ENCODE measurements at places on chromosomes 12 and 14. TPM values are rescaled to one million over a fixed set of nuclear protein-coding genes. Genes with fewer than 3 reads are reported as not detected.

Gene TCL1B
- total RNA-seq: not detected

Gene RASAL1
- not detected for total RNA-seq

Gene TEX52
- total RNA-seq: not detected

Gene B4GALNT1
- 0.18 TPM for total RNA-seq

Gene HHIPL1
- 6.5 TPM for total RNA-seq

Gene PAWR
- total RNA-seq: 41.3 TPM

Gene PLEKHH1
- total RNA-seq: not detected

Gene SLC7A8
- 0.32 TPM for total RNA-seq

Gene OR4Q2
- total RNA-seq: not detected

Gene TFCP2
- 7.9 TPM for total RNA-seq

Measured in cardiac atrium fibroblast (primary cell).